Smooth muscle cell of the pulmonary artery (primary cell): ENCODE measurements at places on chromosomes 6 and 20. TPM values are rescaled to one million over a fixed set of nuclear protein-coding genes. Genes with fewer than 3 reads are reported as not detected.

PDE10A gene
- total RNA-seq, result 8.5 and 16.0 TPM in 2 replicates

BMP6 gene
- 38.6 and 57.1 TPM in 2 replicates for total RNA-seq

PPP1R14C gene
- total RNA-seq, result 2.1 and 7.4 TPM in 2 replicates

UBE2C gene
- total RNA-seq, result 2.1 and 7.9 TPM in 2 replicates

OTOR gene
- total RNA-seq, result not detected in 2 replicates

PTCHD4 gene
- total RNA-seq, result 4.4 and 6.2 TPM in 2 replicates
